ENCODE measurements at places on chromosomes 13 and 19.

DNA sequence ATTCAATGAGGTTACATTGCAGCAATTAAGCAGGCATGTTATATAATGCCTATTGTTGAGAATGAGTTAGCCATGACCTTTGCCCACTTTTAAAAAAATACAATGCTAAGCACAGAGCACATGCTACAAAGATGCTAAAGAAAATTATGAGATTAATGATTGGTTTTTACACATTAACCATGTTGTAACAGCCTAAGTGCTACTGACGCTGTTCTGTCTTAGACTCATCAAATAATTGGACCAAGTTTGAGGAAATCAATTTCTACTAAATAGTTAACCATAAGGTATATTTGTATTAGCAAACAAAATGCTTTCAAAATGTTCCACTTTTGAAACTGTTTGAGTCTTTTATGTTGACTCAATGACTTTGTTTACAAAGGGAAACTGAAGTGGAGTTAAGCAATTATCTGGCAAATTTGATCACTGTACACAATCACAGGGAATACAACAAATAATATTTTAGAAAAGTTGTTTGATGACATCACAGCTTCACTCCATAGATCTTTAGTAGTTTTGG, 14.3 kb downstream of the MIR17HG start:
- DNase-seq: no peak

GRCh38 chr19:6045108-6045507, 65.2 kb downstream of the RFX2 start:
- DNase-seq: no peak

DNA sequence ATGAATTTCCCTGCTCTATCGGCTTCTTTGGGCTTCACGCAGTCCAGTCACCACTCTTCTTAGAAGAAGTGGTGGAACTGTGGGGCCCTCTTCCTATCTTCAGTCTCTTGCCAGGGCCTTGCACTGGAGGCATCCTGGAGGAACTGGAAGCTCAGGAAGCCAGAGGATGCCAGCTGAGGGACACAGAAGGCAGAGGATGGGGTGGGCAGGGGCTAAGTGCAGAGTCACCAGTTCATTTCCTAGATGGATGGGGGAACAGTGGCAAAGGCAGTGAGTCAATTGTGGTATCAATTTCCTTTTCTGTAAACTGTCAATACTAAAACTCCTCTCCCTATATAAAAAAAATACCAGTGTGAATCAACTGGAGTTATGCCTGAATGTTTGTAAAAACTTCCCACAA, 419.7 kb downstream of the KLF12 start:
- DNase-seq: no peak

DNA sequence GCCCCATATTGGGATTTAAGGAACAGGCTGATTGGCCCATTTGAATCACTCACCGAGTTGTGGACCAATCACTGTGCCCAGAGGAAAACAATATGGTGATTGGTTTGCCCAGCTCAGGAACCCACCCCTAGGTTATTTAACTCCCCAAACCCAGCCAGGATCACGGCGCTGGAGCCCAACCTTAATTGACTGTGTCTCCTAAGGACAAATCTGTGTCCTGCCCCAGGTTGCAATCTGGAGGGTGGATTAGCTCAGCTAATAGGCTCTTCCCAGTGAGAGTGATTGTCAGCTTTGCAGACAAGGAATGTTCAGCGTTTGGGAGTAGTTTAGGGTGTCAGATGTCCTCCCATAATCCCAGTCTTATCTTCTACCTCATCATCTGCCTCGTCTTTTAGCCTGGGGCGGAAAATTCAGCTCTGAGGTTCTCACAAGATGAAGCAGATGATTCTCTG, 3.5 kb upstream of the ZNF358 start:
- no peak for DNase-seq

- no peak for DNase-seq
Measured at GRCh38 chr13:40598569-40598968, 67.9 kb downstream of the FOXO1 start.

DNA sequence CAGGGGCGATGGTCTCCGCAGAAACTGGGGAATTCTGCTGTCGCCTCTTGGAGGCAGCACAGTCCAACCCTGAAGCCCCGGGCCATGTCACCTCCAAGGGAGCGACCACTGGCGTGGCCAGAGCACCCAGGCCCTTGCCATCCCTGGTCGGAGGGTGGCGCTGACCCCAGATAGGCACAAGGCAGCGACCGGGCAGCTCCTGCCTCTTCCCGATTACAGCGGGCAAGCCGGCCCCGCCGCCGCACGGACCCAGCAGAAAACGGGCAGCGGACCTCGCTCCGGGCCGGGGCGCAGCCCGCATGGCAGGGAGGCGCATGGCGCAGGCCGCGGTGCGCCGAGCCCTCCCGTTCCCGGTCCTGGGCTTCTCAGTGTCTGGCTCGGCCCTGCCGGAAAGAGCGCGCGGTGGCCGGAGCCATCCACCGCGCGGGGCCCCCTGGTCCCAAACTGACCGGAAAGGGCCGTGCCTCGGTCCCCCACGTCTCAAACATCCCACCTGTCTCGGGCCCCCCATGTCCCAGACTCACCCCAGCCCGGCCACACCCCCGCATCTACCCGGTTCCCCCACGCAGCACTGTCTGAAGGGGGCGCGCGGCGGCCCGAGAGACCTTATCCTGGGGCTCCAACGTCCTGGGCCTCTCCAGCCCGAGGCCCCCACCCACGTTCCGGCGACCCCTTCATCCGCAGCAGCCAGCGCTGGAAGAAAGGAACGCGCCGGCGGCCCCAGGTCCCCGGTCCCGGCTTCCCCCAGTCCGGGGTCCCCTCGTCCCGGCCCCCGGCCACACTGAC, 727 bp downstream of the CERS1 start:
- DNase-seq: peak; percentile 42

DNA sequence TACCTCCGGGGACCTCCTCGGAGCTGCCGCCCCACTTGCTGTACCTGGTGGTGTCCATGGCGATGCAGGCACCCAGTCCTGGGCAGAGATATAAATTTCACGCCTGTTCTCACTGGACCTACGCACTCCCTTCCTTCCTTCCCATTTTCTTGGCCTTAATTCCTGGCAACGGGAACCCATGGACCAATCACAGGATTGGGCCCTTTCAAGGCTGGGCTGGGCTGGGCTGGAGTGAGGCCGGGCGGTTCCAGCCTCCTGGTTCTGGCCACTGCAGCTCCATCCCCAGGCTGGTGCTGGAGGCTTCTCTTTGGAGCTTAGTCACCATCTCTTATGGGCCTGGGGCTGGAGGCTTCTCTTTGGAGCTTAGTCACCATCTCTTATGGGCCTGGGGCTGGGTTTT, at the start of gene CLEC4G:
Gene CLEC4G (minus strand): TSS at position 66 of the 400 bp plus-strand sequence. CDS start 8 bp downstream, at position 58.
- no peak for DNase-seq

- no peak for DNase-seq
Measured at GRCh38 chr13:112750570-112750969, 60.7 kb downstream of the ATP11A start.

GRCh38 chr13:32491028-32491427, 47.6 kb downstream of the N4BP2L2 start:
- no peak for DNase-seq

GRCh38 chr19:30446850-30447552, 74.8 kb downstream of the ZNF536 start:
- no peak for DNase-seq

GRCh38 chr13:79328510-79328909, 77.5 kb downstream of the RBM26 start:
- no peak for DNase-seq

- DNase-seq: peak; percentile 20
Measured at GRCh38 chr13:106795847-106796246, 227.9 kb upstream of the ARGLU1 start.

DNA sequence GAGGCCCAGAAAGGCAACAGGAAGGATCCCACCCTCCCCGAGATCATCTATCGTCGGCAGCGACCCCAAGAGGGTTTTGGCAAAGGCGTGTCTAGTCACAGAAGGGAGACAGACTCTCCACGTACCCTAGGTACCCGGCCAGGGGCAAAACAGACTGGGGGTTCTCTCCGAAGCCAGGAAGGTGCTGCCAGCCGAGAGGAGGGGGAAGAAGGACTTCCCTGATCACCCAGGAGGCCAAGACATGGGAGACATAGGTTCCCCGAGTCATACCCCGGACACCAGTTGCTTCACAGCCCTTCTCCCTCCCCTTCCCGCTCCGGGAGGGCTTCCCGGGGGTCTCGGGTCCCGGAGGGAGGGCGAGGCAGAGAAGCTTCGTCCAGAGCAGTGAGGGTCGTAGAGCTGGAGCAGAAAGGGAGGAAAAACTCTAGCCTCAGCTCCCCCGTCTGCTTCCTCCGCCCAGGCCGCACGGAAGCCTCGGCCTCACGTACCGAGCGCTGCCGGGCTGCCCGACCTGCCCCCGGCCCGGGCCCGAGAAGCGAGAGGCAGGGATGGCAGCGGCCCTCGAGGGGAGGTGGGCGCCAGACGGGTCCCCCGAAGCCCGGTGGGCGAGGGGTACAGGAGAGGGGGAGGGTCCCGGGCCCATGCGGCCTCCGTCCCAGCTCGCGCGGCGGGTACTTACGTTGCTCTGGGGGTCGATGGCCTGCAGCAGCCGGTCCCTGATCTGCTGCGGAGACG, 644 bp downstream of the MED26 start:
- peak; percentile 30 for DNase-seq

- no peak for DNase-seq
Measured at GRCh38 chr13:50275392-50276063, 260.3 kb downstream of the KCNRG start.

DNA sequence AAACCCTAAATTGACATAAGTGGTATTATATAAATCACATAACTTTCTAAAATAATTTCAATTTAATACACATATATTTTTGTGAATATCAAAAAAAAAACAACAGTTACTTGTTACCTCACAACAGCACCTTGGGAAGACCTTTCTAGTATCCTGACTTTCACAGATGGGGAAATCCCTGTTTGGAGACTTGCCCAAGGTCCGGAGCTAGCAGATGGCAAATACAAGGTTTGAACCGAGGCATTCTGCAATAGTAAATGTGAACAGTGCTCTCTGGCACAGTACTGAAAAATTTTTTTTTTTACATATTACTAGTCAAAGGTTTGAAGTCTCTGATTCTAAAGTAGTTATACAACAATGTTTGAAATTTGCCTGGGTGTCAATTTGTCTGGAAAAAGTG, 104.5 kb downstream of the SUCLA2 start:
- DNase-seq: no peak

DNA sequence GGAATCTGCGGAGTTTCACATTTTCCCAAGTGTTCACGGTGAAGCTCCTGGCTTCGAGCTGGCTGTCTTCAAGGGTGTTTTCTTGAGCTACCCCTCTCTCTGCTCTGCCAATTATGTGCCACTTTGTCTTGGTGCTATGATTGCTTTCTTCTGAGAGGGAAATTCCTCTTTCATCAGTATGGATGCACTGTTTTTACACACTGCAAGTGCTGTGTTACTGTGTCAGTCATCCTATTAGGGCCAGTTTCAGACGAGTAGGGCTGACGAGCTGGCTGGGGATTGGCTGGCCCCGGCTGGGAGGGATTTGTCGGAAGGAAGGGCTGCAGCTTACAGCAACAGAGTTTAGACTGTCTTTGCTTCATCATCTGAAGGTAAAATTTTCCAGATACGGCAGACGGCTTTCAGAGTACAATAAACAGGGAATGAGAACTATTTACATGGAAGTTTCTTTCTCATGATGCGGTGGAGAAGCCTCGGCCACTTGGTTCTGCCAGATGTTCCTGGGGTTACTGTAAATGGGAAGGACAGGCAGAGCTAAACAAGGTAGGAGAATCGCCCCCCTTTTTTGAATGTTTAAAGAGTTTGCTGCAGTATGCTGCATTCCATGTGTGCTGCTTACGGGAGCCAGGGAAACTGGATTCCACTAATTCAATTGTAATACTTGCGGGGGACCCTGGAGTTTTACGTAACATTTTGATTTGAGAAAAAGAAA, at the start of gene MBNL2:
Gene MBNL2 (plus strand): TSS at position 345 of the 712 bp plus-strand sequence. CDS start 53,903 bp downstream, outside the sequence.
- peak; percentile 98 for DNase-seq

- DNase-seq: no peak
Measured at GRCh38 chr19:41405776-41406175, 8.2 kb downstream of the BCKDHA start.

DNA sequence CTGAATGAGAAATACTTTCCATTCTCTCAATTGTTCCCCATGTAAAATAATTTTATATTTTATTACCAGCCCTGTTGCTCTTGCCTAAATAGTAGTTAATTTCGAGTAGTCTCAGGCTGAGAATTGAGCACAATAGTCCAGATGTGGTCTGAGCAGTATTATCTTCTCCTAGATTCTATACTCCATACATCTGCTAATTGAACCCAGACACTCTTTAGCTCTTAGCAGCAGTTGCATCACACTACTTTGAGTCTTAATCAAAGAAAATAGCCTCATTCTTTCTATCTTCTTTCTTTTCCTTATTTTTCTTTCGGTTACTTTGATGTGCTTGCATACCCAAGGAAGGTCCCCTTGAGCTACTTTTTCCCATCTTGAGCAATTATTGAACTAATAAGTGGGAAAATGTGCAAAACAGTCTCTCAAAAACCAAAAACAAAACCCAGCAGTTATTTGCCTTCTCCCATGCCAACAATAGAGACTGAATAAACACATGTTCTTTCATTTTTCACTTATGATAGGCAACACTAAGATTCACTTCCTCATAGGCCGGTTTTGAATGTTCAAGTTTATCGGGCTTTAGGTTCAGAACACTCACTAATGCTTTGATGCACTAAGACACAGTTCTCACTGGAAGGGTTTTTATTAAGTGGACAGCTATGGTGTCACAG, 204.5 kb downstream of the POU4F1 start:
- DNase-seq: no peak

DNA sequence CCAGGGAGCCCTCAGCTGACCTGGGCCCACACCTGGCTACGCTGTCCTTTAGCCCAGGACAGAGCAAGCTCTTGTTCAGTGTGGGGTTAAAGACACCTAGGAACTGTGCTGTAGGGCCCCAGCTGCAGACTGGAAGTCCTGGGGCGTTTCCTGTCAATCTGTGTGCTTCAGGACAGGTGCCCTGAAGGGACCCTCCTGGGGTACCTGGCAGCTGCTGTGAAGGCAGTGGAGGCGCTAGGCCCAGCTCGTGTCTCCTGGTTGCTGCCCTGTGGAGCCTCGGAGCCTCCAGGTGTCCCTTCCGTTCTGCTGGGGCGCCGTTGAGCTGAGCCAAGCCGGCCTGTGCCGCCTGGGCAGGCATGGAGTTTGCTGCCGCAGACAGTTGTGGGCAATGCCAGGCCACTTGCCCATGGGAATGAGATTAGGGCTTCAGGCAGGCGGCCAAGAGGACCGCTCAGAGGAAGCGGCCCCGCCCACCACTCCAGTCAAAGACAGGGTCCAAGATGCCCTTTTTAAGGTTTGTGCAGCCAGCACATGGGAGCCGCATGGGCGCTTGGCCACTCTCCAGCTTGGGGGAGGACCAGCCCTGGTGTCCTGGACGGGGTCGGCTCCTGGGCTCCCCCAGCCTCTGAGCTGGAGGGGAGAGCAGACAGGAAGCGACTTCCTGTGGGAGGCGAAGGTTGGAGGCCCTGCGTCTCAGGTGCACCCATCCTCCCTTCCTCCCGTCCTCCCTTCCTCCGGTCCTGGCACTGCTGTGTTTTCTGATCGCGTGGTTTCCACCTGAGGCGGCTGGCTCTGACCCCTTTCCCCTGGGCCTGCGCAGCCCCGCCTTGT, 4.0 kb downstream of the PTBP1 start:
- peak; percentile 44 for DNase-seq

DNA sequence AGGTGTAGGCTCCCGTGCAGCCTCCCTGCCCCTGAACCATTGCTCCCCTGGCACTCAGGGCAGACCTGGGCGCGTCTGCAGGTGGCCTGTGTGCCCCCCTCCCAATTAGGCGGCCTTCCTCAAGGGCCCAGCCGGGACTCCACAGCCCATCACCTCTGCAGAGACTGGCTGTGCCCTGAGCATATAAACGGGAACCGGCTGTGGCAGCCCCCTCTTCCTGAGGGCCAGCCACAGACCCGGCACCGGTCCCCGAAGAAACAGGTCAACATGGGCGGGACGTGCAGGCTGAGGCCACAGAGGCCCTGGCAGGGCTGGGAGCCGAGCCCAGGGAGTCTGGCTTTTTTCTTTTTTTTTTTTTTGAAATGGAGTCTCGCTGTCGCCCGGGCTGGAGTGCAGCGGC, 12.0 kb downstream of the PIAS4 start:
- no peak for DNase-seq

All from endothelial cell of umbilical vein (primary cell).